ENCODE measurements at places on chromosomes 12 and 14.

DNA sequence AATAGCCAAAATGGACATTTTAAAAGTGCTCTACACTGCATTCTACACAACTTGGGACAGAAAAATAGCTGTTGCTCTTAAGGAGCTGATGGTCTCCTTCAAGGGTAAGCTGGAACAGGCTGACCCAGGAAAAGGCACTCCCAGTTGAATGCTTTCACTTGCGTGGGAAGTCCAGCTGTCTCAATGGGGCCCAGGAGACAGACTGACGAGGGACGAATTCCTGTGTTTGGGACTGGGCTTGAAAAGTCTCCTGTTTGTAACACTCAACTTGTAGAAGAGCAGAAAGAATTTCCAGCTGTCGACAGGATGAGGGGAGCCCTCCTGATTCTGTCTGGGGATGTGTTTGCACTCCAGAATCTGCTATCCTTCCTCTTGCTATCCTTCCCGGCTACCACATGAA is 180.8 kb downstream of the ZFP36L1 start:
- no peak for DNase-seq

- DNase-seq, result no peak
Observed at GRCh38 chr12:49582201-49582600, 14.3 kb upstream of the MCRS1 start.

GRCh38 chr12:56886319-56886718 is 47.9 kb downstream of the SDR9C7 start:
- no peak for DNase-seq

- DNase-seq, result no peak
Observed at GRCh38 chr14:101598159-101598558, 36.9 kb downstream of the DIO3 start.

GRCh38 chr12:85280984-85281630 is 1.1 kb downstream of the ALX1 start:
- DNase-seq, result no peak

DNA sequence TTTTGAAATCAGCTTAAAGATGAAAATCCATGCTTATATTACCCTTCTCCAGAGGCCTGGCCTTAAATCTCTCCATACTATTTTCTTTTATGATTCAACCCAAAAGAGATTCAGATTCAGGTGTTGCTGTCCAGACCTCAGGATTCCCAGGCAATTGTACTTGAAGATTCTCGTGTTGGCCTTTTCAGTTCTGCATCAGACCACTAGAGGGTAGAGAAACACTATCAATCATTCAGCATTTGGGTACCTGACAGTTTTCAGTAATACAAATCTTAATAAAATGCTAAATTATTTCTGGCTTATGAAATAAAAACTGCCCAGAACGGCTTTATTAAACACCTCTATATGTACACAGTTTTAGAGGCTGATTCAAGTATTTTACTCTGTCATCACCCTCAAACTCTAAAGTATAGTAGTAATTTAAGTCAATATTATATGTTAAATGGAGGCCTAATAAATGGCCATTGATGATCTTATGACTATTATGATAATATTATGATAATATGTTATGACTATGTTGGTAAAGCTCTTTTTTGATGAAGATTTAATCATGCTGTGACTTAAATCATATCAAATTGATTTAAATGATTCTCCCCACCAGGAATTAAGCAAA is 301.1 kb downstream of the DUSP6 start:
- DNase-seq, result no peak

GRCh38 chr12:123860377-123860776 is 98.3 kb downstream of the DNAH10 start:
- no peak for DNase-seq

- DNase-seq, result no peak
Observed at GRCh38 chr14:99734406-99735051, 50.4 kb downstream of the CYP46A1 start.

GRCh38 chr12:56258068-56258819 is at the start of gene ANKRD52:
Gene ANKRD52, minus strand, starts transcription at chr12:56258384. Its CDS starts 115 bp downstream, at chr12:56258269.
- peak; percentile 77 for DNase-seq

DNA sequence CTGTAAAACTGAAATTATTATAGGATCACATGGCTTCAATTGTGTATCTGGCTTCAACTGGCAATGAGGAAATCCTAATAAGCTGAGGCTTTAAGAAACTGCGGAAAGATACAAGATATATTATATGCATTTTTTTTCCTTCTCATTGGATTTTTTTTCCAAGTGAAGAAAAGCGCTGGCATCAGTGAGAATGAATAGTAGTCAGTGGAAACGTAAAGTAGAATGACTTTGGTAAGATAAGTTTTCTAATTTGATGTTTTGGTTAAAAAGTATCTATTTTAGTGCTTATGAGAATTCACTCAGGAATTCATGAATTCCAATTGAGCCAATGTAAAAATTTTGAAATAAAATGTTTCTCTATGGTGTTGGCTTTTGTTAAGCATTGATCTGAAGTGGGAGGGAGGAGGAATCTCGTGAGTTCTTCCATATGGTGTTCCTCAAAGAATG is 173.5 kb upstream of the FRMD6 start:
- no peak for DNase-seq
